Suppressor macrophage treated with lipopolysaccharide for 1 hour (primary cell): ENCODE measurements at places on chromosomes 5 and 9.

- no peak for DNase-seq
Observed at GRCh38 chr9:69045821-69046220, 10.3 kb downstream of the FXN start.

DNA sequence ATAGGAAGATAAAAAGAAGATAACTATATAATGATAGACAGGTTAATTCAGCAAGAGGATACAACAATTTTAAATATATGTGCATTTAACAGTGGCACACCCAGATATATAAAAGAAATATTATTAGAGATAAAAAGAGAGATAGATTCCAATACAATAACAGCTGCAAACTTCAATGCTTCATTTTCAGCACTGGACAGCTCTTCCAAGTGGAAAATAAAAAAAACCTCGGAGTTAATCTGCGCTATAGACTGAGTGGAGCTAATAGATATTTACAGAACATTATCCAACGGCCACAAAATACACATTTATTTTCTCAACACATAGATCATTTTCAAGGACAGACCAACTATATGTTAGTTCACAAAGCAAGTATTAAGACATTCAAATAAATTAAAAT lies 1229.5 kb upstream of the CDH6 start:
- DNase-seq = no peak

DNA sequence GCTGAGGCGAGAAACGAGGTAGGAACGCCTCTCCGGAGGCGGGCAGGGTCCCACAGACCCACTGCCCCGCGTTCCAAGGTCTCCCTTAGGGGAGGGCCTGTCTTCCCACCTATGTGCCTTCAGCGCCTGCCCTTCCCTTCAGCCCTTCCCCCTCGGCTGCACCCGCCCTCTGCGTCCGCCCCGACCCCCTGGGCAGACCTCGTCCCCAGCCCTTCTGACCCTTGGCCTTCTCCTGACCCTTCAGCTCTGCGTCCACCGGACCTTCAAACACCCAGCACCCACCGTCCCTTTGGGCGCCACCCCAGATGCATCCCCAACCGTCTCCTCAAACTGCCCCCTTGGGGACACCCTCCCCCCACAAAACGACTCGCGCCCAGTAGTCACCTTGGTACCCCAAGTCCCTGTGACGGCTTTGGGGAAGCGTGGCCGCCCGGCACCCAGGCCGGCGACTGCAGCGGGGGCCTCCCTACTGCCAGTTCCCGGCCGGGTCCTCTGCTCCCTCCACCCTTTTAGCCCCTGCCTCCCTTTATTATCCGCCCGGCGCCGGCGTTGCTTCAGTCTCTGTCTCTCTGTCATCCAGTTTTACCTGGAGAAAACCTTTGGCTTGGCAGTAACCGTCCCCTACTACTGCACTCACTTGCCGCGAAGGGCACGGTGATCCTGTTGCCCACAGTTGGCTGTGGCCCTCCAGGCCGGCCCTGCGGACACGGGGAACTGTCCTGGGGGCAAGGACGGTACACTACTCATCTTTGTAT lies 421 bp downstream of the RUSC2 start:
- DNase-seq = no peak

DNA sequence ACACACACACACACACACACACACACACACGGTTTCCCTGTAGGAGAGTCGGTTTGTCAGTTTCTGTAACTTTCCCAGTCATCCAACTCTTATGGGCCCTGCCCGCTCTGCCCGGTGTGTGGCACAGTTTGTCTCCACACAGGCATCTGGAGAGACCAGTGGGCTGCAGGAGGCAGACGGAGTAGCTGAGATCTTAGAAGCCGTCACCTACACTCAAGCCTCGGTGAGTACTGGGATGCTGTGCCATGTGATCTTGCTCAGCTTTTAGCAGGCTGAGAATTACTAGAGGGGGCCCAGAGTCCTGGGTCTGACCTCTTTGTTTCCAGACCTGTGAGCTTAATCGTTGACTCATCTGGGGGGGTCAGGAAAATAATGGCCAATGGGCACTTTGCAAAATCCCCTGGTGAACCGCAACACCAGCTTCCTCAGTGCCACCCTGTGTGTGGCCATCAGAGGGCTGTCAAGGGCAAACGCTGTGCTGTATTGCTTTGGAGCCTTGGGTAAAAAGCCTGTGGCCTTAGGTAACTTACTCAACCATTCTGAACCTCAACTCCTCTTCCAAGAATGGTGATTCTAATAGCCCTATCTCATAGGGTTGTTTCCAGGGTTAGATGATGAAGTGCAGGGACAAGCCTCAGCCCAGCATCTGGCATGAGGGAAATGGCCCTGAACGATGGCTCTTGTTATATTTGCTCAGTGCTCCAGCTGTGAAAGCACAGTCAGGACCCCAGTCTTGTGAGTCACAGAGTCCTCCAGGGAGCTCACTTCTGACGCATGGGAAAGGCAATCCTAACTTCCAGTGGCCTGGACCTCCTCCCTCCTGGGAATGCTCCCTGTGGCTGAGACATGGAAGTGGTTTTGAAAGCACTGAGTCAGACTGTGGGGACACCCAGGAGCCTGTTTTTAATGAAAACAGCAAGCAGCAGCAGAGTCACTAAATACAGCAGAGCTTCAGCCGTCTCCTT lies 45.6 kb downstream of the COL15A1 start:
- peak; percentile 65 for DNase-seq

DNA sequence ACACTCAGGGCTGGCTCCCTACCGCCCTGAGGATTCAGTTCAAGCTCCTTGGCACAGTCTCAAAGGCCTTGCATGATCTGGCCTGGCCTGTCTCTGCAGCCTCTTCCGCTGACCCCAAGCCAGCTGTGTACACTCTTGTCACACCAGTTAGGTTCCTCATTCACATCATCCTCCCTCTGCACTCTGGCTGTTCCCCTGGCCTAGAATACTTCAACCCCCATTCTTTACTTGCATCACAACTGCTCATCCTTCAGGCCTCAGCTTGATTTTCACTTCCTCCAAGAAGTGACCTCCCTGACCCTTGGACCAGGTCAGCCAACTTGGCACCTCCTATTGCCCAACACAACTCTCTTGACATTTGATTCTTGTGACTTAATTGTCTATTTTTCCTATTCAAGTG lies 18.9 kb upstream of the PFDN1 start:
- DNase-seq = peak; percentile 88
